Naive thymus-derived CD4-positive, alpha-beta T cell (primary cell): ENCODE measurements at places on chromosomes 4 and X. TPM values are rescaled to one million over a fixed set of nuclear protein-coding genes. Genes with fewer than 3 reads are reported as not detected.

DNA sequence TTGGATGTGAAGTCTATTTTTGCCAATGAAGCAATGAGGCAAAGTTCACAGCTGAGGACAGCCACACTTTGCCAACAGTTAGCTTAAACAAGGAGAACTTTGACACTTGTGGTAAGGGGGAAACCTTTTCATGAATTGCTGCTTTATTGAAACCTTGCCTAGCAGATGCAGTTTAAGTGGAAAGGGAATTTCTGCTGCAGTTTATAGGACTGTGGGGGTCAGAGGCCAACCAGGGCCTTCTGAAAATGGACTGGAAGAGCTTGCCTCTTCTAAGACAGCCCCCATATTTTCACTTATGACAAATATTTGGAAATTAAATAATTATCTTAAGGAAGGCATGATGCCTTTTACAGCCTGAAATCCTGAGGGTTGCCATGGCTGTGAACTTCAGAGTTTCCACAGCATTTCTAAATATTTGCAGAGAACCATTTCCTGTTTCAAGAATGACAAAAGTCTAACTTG lies 550.3 kb downstream of the RAB28 start:
- no peak for DNase-seq

- DNase-seq, result no peak
Observed at GRCh38 chr4:1325176-1325480, 21.9 kb upstream of the UVSSA start.

The QDPR gene
- total RNA-seq, result 27.7 TPM

The PTCHD1 gene
- total RNA-seq, result not detected

- DNase-seq, result no peak
Observed at GRCh38 chr4:156294577-156294976, 340.9 kb upstream of the CTSO start.

DNA sequence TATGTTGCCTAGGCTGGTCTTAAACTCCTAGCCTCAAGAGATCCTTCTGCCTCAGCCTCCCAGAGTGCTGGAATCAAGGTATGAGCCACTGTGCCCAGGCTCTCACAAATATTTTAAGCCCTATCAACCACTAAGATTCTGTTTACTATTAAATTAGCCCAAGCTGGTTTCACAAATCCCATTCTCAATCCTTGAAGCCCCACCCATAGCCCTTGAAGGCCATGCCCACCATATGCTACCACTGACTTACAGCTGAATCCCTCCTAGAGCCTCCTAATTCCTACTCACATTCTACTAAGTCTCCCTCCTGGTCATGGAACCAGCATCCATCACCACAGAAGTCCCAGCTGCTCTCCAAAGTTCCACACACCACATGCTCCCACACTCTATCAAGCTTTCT lies 9.7 kb downstream of the GRIPAP1 start:
- DNase-seq, result no peak

DNA sequence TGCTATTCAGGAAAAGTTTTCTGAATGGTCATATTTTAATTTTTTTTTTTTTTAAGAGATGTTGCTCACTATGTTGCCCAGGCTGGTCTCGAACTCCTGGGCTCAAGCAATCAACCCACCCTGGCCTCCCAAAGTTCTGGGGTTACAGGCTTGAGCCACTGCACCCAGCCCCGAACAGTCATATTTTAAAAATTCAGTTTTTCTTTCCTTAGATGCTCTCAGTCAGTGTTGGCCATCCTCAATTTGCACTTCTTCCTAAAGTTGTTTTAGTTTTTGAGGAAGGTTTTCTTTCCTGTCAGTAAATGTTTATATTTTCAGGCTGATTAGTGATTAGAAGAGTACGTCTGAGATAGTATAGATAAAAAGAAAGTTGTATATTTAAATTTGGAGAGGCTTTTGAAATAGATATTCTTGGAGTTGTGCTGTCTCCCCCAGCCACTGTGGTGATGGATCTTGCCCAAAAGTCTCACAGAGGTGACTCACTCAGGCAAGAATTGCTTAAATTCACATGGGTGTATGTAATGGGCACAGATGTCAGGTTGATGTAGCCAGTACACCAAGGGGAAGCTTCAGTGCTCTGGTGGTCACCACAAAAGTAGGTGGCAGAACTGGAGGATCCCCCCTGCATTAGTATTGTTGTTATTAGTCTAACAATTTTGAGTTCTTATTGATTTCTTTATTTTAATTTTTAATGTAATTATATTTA lies 72.2 kb upstream of the ELOVL6 start:
- DNase-seq, result no peak

DNA sequence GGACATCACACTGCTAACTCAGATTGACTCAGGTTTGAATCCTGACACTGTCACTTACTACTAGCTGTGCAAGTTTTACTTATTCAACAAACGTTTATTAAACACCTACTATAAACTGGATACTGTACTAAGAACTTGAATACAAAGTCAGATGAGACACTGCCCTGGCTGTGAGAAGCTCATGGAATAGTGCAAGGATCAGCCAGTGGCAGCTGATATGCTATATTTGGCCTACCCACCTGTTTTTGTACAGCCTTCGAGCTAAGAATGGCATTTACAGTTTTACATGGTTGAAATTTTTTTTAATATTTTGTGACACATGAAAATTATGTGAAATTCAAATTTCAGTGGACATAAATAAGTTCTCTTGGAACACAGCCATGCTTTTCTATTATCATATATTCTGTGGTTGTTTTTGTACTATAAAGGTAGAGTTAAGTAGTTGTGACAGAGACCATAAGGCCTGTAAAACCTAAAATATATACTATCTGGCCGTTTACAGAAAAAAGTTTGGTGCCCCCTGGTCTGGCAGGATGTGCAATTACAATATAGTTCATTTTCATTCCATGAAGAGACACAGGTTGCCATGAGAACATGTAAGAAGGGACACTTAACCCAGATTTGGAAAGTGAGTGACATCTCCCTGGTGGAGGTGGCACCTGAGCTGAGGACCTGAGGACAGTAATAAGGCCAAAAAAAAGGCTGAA lies 3.4 kb upstream of the SEC24D start:
- DNase-seq, result no peak

GRCh38 chr4:147526272-147526654 lies 45.4 kb downstream of the EDNRA start:
- no peak for DNase-seq

The TMPRSS11A gene
- not detected for total RNA-seq

DNA sequence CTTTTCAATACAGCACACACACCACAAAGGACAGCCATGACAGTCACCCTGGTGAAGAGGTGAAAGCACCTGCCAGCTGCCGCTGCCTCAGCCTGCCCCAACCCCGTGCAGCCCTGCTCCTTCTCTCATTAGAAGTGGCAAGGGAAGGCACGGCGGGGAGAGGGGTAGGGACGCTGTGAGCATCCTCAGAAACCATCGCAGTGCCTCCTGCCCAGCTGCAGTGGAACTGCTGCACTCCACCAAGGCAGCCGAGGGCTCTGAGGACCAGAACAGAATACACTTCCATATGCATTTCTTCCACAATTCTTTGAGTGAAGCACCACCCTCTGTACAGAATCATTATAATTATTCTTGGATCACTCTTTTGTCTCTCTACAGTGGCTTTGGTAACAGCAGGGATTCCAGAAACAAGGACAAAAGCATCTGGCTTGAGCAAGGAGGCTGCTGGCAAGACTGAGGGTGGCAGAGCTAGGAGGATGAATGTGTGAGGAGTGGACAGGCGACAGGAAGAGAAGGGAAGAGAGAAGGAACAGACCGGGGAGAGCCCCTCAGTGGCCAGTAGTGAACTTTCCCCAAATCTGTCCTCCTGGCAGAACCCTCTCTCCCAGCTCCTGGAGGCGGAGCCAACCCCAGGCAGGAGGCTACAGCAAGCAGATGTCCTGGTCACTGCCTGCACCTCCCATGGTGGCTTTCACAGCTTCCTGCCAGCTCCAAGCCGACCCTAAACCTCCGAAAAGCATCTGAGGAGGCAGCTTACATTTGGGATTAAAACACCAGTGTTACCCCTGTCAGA lies 73.2 kb downstream of the MTNR1A start:
- no peak for DNase-seq

GRCh38 chr4:181043486-181043885 lies 1199.7 kb upstream of the TENM3 start:
- DNase-seq, result no peak

The FABP2 gene
- total RNA-seq, result not detected

The SPATA18 gene
- 0.34 and 0.59 TPM in 2 replicates for total RNA-seq

The CNGA2 gene
- not detected for total RNA-seq

The SORBS2 gene
- total RNA-seq, result not detected

DNA sequence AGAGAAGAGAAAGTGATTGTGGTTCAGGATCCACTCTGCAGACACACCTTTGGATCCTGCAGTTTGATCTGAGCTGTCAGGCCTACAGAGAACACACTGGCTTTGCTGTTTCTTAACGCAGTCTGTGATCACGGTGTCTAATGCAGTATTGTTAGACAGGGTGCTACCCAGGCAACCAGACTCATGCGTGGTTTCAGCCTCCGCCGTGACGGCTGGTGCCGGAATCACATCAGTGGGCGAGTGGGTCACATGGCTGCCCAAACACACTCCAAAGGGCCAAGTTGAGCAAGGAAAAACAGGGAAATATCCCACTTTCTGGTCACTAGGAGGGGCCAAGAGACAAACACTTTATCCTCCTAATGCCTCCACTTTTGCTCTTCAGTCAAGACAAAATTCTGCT lies 27.5 kb downstream of the CCDC149 start:
- DNase-seq, result no peak

DNA sequence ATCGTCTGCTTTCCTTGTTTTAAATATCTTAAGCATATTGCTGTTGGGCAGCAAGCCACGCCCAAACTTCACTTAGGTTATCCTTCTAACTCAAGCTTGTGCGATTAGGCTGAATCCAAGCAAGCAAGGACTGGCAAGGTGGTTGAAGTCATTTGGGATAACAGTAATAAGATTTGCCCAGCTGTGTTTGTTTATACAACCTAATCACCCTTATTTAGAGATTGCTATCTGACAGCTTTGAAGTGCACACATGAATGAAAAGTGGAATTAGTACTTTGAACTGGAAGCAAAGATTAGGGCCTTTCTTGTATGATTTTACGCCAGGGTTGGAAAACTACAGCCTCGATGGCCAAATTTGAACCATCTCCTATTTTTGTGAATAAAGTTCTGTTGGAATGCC lies 182.1 kb downstream of the ASB9 start:
- no peak for DNase-seq

DNA sequence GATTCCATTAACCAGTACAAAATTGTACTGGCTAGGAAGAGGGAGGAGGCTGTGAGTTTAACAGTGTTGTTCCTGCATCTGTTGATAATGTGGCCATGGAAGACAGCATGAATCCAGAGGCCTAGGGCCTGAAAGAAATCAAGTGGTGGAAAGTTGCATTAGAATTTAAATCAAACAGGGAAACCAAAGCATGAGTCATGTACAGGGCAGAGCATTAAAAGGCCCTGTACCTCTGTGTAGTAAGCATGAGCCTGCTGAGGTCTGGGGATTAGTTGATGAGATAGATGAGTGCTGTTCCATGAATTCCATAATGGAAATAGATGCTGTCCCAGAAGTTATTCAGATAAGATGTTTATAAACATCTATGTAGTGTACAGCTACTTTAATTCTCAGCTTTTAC lies 58.3 kb downstream of the MID1IP1 start:
- DNase-seq, result no peak

DNA sequence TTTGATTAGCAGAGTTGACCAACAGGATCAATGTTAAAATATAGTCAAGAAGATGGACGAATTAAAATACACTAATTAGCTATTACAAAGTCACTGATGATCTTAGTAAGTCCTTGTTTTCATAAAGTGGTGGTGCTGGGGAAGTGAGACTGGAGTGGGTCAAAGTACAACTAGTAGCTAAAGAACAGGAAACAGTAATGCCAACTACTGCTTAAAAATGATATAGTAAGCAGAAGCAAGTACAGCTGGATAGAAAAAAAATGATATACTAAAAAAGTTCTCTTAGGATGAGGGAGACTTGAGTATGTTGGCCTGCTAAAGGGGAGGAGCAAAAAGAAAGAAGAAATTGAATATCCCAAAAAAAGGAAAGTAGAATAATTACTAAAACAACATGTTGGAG lies 580.8 kb upstream of the FTHL17 start:
- DNase-seq, result no peak
